ENCODE measurements at places on chromosomes 2 and 18.

- no peak for DNase-seq
Observed at GRCh38 chr18:36376361-36376760, 78.8 kb downstream of the FHOD3 start.

DNA sequence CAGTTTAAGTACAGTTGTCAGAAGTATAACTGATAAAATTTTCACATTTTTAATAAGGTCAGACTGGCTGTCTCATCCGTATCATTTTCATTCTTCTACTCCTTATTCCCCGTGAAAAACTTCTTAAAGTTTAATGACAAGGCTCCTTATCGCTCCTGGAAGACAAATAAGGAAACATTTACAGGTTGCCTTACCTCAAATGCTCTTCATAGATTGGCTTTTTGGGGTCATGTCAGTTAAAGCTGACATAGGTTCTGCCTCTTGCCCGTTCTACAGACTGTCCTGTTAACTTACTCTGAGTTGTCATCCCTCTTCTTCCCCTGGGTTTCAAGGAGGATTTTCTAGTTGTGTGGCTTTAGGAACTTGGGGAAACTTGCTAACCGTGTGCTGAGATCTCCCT, 75.3 kb downstream of the TANC1 start:
- DNase-seq = no peak

DNA sequence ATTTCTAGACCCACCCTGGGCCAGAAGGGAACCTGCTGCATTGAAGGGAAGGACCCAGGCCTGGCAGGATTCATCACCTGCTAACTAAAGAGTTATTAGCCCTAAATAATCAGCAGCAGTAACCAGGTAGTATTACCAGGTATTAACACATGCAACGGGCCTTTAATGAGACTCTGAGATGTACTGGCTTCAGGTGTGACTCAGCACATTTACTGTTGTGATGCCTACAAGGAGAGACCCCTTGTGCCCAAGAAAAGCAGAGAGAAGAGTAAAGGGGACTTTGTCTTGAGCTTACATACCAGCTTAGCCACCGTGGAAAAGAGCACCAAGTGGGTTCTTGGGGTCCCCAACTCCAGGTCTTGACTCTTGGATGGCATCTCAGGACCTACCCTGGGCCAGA, 243.1 kb upstream of the SLC39A10 start:
- DNase-seq = no peak

GRCh38 chr18:39759926-39760325, 2194.3 kb upstream of the CELF4 start:
- DNase-seq = no peak

- peak; percentile 35 for DNase-seq
Observed at GRCh38 chr2:102753563-102754159, 8.2 kb upstream of the TMEM182 start.

DNA sequence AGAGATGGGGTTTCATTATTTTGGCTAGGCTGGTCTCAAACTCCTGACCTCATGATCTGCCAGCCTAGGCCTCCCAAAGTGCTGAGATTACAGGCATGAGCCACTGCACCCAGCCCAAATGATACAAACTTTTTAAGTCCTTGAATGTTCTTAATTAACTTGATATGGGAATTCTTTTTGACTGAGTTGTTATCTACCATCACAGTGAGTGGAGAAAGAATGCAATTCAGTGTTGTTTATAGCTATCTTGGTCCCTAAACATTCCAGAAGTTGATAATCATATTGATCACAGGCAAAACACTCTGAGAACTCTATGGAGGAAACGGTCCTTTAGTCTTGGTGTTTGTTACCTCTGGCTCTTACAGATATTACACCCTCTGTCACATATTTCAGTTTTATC, 1072.5 kb downstream of the SUCLG1 start:
- DNase-seq = no peak

Data from NCI-H1048 (cell line).